ENCODE measurements at places on chromosomes 11 and 22.

- DNase-seq: no peak
These were observed 23.8 kb downstream of the BCR start for GRCh38 chr22:23204125-23204488.

- DNase-seq: no peak
These were observed 86.1 kb upstream of the PARVA start for GRCh38 chr11:12291313-12291712.

DNA sequence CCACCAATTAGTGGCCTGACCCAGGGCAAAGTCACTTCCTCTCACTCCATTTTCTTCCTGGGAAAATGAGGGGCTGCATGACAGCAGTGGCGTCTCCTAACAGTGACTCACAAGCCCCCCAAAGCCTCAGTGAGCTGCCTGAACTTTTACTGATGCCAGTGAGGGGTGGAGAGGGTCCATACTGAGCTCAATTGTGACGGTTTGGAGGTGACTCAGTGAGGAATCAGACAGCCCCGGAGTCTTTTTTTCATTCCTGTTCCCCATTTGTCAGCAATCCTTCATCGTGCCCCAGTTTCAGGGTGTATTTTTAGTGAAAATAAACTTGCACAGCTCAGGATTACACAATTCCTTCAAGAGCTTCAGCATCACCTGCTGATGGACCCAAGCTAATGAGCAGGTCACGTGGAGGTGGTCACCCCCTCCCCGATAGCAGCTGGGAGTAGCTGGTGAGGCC is 30.1 kb upstream of the RASD2 start:
- no peak for DNase-seq

DNA sequence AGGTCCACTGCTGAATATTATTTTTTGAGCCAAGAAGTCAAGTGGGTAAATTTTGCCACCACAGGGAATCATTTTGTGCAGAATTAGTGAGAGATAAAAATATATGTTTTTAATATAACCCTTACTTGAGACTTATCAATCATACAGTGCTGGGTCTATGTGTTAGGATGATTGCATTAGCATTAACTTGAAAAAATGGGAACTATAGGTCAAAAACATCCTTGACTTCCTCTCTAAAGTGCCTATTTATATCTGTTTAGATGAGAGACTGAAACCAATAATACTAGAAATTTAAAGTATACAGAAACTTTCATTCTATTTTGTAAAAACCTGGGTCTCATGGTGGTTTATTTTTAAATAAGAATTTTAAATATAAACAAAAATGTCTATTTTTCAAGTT is 65.1 kb upstream of the CARD18 start:
- no peak for DNase-seq

DNA sequence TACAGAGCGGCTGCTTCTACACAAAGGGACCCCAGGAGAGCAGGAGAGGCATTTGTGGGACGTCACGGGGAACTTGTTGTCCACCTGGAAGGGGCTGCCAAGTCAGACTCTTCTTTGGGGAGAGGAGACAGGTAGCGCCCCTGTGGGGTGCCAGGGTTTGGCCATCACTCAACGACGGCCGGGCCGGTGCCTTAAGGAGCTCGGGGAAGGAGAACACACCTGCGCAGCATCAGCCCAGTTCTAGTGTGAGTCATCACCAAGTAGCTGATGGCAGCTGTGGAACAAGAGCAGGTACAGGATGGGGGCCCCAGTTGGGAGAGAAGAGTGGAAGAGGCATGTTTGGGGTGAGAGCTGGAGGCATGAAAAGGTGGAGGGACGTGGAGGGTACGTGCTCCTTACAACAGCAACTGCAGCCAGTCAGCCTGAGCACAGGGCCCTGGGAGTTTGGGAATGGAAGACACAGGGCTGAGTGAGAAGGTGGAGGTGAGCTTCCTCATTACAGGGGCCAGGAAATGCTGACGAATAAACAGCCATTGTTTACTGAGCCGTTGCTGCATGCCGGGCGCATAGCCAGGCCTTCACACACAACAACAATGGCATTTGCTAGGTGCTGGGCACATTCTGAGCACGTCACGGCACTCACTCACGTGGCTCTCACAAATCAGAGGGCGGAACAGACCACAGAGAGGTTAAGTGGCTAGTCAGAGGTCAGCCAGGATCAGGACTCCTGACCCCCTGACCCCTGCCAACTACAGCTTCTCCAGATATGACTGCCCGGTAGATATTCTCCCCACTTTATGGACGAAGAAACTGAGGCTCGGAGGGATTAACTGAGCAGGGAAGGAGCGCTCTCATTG is 29.1 kb upstream of the TP53I11 start:
- no peak for DNase-seq

DNA sequence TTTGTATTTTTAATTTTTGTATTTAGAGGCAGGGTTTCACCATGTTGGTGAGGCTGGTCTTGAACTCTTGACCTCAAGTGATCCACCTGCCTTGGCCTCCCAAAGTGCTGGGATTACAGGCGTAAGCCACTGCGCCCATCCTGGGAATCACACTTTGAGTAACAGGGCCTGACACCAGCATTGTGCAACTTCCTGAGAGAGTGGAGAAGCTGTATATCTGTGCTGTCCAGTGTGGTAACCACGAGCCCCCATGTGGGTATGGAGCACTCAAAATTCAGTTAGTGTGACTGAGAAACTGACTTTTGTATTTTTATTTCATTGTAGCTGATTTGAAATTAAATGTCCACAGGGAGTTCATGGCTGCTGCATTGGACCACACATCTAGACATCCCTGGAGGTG is 36.2 kb downstream of the MPPED1 start:
- no peak for DNase-seq

- no peak for DNase-seq
These were observed 48.6 kb downstream of the ARFGAP3 start for GRCh38 chr22:42808521-42808920.

DNA sequence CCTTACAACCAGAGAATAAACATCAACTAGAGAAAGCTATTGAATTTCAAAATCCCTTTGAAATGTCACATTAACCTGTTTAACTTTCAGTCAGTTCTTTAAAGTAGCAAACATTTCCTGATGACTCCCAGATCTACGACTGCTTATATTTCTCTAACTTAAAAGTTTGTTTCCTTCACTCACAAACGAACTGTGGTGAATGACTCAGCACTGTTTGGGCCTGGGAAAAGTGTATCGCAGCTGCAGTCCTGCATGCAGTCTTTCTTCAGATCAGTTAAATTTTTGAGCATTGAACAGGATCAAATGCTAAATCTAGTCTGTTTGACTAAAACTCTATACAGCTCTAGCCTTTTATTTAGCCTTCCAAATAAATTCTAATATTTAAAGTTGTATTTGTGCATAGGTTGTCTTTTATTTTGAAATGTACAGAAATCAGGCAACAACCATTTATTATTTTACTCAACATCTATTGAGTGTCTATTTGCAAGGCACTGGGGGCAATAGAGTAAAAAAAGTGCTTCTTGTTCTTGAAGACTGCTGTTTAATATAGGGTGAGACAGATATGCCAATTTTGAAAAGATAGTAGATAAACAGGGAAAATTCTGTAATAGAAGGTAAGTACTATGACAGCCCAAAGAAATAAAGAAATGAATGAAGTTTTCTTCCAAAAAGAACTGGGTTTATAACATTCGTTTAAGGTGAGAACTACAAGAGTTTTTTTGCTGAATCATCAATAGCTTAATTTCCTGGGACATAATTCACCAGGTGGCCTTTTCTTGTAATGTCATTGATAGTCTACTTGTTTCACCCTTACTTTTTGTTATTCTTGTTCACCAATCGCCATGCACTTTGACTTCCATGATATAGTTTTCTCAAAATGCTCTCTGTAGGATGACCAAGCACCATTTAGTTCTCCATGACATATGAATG is 235.4 kb downstream of the METTL15 start:
- DNase-seq: no peak

GRCh38 chr11:32071811-32072210 is 19.1 kb upstream of the RCN1 start:
- DNase-seq: no peak

- DNase-seq: no peak
These were observed 1.7 kb upstream of the THRSP start for GRCh38 chr11:78061921-78062311.

GRCh38 chr11:9568161-9568853 is 5.2 kb upstream of the WEE1 start:
- DNase-seq: no peak

Measured in tibial nerve (tissue), 4 donors.